Cerebellum (tissue), 4 donors: ENCODE measurements at places on chromosomes 1 and 21. TPM values are rescaled to one million over a fixed set of nuclear protein-coding genes. Genes with fewer than 3 reads are reported as not detected.

The TMEM240 gene
- total RNA-seq = 8.8 TPM

GRCh38 chr1:36497207-36497606 lies 14.5 kb upstream of the CSF3R start:
- DNase-seq = no peak

- DNase-seq = no peak
These were observed 217.7 kb downstream of the COL24A1 start for GRCh38 chr1:85938829-85939228.

The OLFML3 gene
- 26.4 TPM for total RNA-seq

The KCNK2 gene
- 21.9 TPM for total RNA-seq

GRCh38 chr21:46620846-46621245 lies 14.6 kb upstream of the PRMT2 start:
- no peak for DNase-seq

GRCh38 chr1:209600541-209600940 lies 17.0 kb downstream of the CAMK1G start:
- no peak for DNase-seq
